Stimulated activated CD4-positive, alpha-beta T cell treated with anti-CD3 and anti-CD28 coated beads, TNF-alpha, amount 100 ng/mL, for 1 hour (primary cell): ENCODE measurements at places on chromosomes 4 and X.

GRCh38 chrX:143788265-143788664 lies 67.7 kb upstream of the SPANXN2 start:
- DNase-seq = no peak

DNA sequence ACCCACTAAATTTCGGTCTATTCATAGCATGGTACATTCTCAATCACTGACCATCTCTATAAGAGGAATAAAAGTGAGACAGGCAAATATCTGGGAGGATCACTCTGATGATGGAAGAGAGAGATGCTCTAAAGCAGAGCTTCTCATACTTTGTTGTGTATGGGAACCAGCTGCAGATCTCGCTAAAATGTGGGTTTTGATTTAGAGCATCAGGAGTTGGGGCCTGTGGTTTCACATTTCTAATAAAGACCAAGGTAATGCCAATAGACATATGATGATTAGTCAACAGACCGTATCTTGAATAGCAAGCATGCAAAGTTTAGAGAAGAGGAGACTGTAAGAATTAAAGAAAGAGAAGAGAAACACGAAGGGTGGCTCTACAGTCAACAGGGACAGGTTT lies 107.4 kb upstream of the FTHL17 start:
- DNase-seq = no peak

DNA sequence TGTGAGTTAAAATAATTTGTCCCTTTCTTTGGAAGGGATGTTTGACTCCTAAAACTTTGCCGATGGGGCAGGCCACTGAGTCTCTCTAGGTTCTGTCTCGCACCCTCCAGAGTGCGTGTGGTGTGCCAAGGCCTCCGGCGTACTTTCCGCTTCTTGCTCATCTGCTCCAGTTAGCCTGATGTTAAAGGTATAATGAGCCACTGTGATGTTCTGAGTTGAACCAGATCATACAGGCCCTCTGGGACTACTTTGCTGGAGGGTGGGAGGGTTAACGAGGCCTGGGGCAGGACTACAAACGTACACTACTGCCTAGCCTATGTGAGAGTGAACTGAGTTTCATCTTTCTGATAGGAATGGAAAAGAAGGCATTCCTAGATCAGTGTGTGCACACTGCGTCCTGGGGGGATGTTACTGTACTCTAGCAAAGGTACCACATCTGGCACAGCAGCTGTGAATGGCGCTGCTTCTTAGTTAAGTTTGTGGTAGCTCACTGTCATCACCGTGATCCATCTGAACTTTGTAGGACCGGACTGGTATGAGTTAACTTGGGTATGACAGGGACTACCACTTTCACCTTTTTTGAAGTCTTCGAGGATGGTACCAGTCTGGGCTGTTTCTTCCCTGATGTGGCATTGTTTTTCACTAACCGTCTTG lies 60.2 kb downstream of the RGS12 start:
- no peak for DNase-seq

GRCh38 chr4:24495388-24495787 lies 89.0 kb downstream of the DHX15 start:
- DNase-seq = no peak

GRCh38 chr4:113504422-113504821 lies 257.1 kb downstream of the CAMK2D start:
- no peak for DNase-seq

DNA sequence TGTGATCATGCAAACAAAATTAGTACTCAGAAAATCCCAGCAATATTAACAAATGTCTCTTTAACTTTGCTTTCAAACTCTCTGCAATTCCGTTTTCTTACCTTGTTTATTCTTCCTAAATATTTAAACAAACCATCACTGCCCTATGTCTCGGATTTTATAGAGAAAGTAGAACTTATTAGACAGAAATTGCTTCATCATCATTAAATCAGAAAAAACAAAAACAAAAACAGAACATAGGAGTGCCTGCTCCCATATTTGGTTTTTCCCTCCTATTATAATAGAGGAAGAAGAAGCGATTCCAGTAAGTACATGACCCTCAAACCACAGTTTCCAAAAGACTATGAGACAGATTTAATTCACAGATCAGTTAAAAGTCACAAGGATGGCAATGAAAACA lies 1228.0 kb downstream of the RPA4 start:
- no peak for DNase-seq

DNA sequence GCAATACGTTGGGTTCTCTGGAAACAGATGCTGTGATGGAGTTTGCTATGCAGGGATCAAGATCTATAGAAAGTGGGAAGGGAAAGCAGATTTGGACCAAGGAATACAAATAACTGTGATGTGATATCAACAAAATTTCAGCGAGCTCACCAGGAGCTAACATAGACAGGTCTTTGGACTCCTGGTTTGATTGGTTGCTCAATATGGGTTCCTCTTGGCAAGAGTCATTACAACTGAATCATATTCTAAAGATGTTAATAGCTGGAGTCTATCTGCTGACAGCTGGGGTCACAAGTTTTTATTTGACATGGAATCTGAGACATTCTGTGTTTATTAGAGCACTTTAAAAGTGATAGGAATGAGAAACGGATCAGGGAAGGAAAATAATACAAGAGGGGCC lies 637.6 kb upstream of the GNPDA2 start:
- no peak for DNase-seq

- DNase-seq = no peak
These were observed 83.1 kb downstream of the GUCY2F start for GRCh38 chrX:109398833-109399232.

GRCh38 chr4:68299492-68300457 lies 50.1 kb downstream of the YTHDC1 start:
- no peak for DNase-seq
